Left forelimb (tissue), 1 donor: ENCODE measurements at places on chromosomes 7 and 10.
A peak's percentile ranks its signal among the peaks of the same experiment; 100 is the strongest.

DNA sequence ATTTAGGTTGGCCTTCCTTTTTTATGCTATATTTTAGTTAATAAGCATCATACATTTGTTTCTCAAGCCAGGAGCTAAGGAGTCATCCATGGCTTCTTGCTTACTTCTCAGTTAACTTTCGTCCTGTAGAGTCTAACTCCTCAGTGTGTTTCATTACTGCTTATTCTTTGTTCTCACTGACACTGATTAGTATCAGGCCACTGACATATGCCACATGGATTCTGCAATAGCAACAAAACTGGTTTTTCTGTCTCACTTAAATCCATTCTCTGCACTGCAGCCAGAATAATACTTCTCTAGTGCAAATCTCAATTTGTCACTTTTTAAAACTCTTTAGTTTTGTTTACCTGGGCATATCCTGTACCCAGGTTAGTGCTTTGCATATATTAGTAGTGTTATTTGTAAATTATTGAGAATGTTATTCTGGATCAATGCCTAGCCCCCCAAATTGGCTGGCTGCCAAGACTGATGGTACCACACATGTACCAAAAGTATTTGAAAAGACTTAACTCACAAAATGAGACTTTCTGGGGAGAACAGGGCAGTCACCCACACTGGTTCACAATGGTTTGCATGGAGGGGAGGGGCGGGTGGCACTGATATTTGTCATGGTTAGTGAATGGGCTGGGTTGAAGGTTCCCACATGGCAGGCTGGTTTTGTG lies 79.1 kb downstream of the CCSER2 start:
- no peak for DNase-seq

GRCh38 chr7:4056552-4057288 lies 625.4 kb upstream of the FOXK1 start:
- no peak for DNase-seq

DNA sequence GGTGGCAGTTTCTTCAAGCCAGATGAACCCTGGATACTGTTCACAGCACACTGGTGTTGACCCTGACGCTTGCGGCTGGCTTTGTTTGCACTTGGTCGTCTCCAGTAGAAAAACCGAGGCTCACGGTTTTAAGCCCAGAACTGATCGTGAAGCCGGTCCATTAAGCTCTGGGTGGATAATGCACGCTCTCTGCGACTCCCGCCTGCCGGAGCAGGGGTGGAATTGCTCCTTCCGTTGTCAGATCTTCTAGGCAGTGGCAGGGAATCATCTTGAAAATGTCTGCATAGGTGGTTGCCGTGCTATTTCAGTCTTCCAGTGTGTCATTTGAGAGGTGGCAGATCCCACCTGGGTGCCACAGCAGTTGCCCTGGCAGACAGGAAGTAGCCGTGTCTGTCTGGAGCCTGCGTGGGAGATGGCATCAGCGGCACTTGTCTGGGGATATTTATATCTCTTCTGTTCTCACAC lies 35.9 kb upstream of the AP5Z1 start:
- DNase-seq, result no peak

GRCh38 chr7:113873554-113874151 lies 45.2 kb downstream of the PPP1R3A start:
- DNase-seq, result no peak

- no peak for DNase-seq
Measured at GRCh38 chr7:133253519-133253875, 619 bp downstream of the EXOC4 start.

GRCh38 chr7:159086301-159086925 lies 58.3 kb downstream of the VIPR2 start:
- no peak for DNase-seq

DNA sequence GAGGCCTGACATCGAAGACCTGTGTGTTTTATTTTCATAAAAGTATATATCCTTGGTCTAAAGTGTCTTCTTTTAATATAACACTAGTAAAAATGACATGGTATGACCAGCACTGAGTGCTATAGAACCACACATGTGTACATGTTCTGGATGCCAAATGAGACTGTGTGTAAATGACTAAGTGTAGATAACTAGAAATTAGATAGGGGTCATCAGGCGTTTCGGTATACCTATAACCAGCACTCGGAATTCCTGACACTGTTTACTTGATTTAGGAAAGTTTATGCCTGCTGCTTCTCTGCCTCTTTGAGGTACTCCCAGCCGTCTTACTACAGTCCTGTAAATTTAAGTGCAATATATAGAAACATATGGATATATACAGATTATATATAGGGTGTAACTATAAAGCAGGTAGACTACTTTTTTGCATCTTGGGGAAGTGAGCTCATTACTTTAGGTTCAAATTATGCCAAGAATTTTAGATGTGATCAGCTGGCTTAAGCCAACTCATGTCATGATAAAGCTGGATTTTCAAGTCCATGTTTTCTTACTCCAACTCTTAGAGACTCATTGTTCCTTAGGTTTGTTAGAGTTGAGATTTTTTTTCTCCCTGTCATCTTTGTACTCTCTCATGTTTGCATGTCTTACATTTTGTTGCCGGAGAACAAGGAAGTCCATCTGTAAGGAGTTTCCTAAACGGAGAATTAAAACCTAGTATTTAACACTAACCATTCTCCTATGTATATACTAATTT lies 62.9 kb downstream of the KLHDC10 start:
- DNase-seq, result no peak

- DNase-seq, result peak; percentile 82
Measured at GRCh38 chr10:31697271-31698180, 231.1 kb downstream of the ARHGAP12 start.

GRCh38 chr7:154431045-154431444 lies 378.8 kb downstream of the DPP6 start:
- no peak for DNase-seq

GRCh38 chr10:86295351-86295750 lies 71.2 kb downstream of the GRID1 start:
- DNase-seq, result peak; percentile 44

- no peak for DNase-seq
Measured at GRCh38 chr10:45811075-45811474, 36.2 kb downstream of the AGAP4 start.

DNA sequence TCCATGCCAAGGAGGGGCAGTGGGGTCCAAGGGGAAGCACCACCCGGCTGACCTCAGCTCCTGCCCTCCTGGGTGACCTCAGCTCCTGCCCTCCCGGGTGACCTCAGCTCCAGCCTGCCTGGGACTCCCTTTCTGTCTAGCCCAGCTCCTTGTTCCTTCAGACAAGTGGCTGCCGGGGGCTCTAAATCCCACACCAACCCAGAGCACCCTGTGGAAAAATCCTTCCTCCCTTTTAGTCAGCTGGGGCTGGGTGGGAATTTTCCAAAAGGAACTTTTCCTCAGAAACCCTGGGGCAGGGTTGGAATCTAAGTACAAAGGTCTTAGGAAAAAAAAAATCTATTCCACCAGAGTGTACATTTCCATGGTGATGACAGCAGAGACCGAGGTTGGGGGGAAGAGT lies 36.3 kb downstream of the AKR1B1 start:
- no peak for DNase-seq

- DNase-seq, result no peak
Measured at GRCh38 chr10:59885430-59886134, 20.8 kb downstream of the CCDC6 start.

DNA sequence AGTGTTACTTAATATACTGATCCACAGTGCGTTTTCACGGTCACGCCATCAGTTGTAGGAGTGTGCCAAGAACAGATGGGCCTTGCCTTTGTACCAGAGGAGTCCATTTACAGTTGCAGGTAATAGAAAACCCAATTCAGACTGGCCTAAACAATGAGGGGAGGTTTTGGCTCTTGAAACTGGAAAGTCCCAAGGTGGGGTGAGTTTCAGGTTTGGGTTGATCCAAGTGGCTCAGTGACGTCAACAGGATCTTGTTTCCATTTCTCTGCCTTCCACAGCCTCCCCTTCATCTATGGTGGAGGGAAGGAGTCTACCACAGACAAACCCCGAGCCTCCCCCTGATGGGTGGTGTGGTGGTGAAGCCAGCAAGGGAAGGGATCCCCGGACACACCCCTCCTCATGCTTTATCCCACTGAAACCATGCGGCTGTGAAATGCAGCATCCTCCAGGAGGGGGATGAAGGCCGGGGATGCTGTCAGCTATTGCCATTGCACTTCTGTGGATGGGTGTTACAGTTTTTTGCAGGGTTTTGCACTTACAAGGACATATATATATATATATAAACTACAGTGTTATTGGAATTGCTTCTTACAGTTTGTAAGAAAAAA lies 14.8 kb upstream of the SH2D4B start:
- DNase-seq, result no peak

GRCh38 chr7:74405191-74405898 lies 48.4 kb upstream of the GTF2IRD1 start:
- DNase-seq, result no peak

GRCh38 chr10:99435986-99436638 lies 5.7 kb upstream of the GOT1 start:
- DNase-seq, result no peak

- no peak for DNase-seq
Measured at GRCh38 chr10:79101560-79102497, 33.1 kb downstream of the ZMIZ1 start.

GRCh38 chr7:116261904-116262303 lies 51.6 kb downstream of the TES start:
- DNase-seq, result no peak

DNA sequence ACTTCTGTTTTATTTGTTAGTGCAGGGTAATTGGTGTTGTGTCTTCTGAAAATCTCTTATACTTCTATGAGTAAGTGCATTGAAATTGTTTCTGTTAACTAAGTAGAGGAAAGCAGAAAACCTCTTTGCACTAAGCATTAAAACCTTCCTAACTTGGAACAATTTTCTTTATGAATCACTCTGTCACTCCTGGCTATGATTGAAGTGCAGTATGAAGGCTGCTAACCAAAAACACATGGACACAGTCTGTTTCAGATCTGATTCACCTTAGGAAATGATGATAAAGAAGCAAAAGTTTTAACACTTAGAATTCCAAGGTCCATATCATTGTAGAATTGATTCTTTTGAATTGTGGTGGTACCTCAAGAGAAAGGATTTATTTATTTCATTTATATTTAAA lies 41.9 kb downstream of the MET start:
- DNase-seq, result no peak

- peak; percentile 18 for DNase-seq
Measured at GRCh38 chr10:110505130-110505770, 7.5 kb downstream of the DUSP5 start.

DNA sequence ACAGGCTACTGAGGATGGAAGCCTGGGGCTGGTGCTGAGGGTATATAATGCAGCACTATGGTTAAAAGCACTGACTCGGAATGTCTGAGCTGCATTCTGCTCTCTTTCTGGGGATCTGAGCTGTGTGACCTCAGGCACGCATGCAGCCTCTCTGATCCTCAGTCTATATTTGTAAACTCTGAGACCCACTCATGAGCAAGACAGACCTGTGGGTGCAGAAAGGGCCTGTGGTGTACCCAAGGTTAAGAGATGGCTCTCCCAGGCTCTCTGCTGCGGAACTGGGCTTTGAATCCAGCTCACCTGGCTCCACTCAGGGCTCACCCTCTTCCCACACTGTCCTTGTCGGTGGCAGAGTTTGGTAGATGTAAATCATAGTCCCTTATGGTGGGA lies 89.9 kb downstream of the CHST15 start:
- DNase-seq, result peak; percentile 47

DNA sequence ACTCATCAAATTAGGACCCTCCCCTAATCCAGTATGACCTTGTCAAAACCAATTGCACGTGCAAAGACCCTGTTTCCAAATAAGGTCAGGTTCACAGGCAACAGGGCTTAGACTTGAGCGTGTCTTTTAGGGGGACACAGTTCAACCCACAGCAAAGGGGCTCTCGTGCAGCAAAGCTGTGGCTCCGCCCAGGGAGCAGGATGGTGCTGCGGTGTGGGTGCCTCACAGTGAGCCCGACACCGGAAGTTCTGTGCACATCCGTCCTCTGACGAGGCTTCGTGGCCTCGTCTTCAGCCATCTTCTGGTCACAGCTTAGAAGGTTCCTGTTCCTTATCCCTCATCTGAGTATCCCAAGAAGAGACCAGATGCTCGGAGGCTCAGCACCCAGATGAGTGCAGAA lies 509.2 kb upstream of the FOXK1 start:
- no peak for DNase-seq

- no peak for DNase-seq
Measured at GRCh38 chr10:130333185-130333584, 197.0 kb downstream of the GLRX3 start.

DNA sequence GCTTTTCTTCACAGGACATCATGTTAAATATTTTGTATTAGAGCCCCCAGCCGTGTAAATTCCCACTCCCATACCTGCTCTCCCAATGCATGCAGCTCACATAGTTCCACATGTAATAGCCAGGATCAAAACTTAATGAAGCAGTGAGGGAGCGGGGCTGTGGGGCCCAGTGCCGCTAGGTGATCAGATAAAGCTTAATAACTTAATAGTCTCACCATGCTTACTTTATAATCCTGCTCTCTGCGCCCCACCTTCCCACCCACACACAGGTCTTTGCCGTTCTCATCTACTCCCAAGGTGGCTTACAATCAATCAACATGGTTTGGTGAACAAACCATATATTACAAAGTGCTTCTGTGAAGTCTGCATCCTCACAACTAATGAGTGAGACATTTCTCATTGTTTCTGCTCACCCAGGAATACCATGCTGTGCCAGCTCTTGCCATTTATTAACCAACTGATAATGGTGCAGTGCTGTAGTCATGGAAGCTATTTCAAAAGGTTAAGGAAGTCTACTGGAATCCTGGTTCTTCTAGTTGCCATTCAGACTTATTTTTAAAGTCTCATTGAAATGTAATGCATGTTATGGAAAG lies 156.4 kb downstream of the CTTNBP2 start:
- no peak for DNase-seq

DNA sequence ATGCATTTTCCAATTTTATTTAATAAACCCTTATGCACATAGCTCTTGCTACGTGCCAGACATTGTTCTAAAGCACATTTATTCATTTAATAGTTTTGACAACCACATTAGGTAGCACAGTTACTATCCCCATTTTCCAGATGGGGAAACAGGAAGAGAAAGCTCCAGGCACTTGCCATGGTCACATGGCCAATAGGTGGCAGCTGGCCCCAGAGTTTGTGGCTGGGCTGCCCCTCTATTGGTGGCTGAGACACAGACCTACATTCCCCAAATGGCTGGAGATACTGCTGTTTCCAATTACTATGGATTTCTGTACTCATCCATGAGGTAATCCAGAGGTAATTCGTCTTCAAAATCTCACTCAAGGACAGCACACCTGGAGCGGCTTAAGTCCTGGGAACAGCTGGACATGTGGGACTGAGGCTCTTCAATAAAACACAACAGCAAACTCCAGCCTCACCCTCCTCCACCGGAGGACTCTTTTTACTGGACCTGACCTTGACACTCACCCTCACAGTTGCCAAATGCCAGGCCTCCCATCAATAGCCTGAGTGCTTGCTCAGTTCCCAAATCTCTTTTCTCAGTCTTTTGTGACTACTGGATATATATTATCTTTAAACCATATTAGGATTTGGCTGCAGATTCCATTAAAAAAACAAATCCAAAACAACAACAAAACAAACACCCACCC lies 106.1 kb downstream of the CLEC2L start:
- DNase-seq, result no peak

- DNase-seq, result no peak
Measured at GRCh38 chr7:105890290-105890997, 14.0 kb upstream of the ATXN7L1 start.
